ENCODE measurements at places on chromosomes 7 and 10. TPM values are rescaled to one million over a fixed set of nuclear protein-coding genes. Genes with fewer than 3 reads are reported as not detected.

PTN gene
- total RNA-seq = not detected

HOXA6 gene
- total RNA-seq = 2.5 TPM

LRRD1 gene
- not detected for total RNA-seq

OR2A1 gene
- not detected for total RNA-seq

IPMK gene
- 3.4 TPM for total RNA-seq

FKBP14 gene
- 10.6 TPM for total RNA-seq

IFIT3 gene
- 5.6 TPM for total RNA-seq

KIAA1549 gene
- 8.1 TPM for total RNA-seq

GPRIN2 gene
- total RNA-seq = 24.9 TPM

FAM200A gene
- total RNA-seq = 4.6 TPM

CPVL gene
- not detected for total RNA-seq

RNF148 gene
- total RNA-seq = not detected

TBX20 gene
- total RNA-seq = 3.2 TPM

ASIC3 gene
- total RNA-seq = 11.6 TPM

C10orf143 gene
- 0.69 TPM for total RNA-seq

PDK4 gene
- total RNA-seq = 5.0 TPM

H2BK1 gene
- total RNA-seq = not detected

GBF1 gene
- total RNA-seq = 27.3 TPM

HNRNPA2B1 gene
- total RNA-seq = 1,282 TPM

MAPK8 gene
- 49.4 TPM for total RNA-seq

Measured in A549 treated with DMSO at 1 μM for 4 hours (cell line).